Right lung (tissue), 10 donors: ENCODE measurements at places on chromosomes 2 and 18. TPM values are rescaled to one million over a fixed set of nuclear protein-coding genes. Genes with fewer than 3 reads are reported as not detected.

IKZF2 gene
- polyA plus RNA-seq, result 14.7 TPM

GRCh38 chr18:33135951-33136660 is 304.4 kb downstream of the CCDC178 start:
- no peak for DNase-seq

TMEM200C gene
- 3.2 TPM for polyA plus RNA-seq

RAB17 gene
- 15.0 TPM for polyA plus RNA-seq

- DNase-seq, result no peak
These were observed 47.1 kb downstream of the PLCL1 start for GRCh38 chr2:197851451-197851850.

GRCh38 chr2:204863336-204863735 is 318.1 kb downstream of the PARD3B start:
- no peak for DNase-seq

RNF181 gene
- 104 TPM for polyA plus RNA-seq

HOXD1 gene
- polyA plus RNA-seq, result 1.4 TPM

ALKAL2 gene
- 9.1 TPM for polyA plus RNA-seq

DNA sequence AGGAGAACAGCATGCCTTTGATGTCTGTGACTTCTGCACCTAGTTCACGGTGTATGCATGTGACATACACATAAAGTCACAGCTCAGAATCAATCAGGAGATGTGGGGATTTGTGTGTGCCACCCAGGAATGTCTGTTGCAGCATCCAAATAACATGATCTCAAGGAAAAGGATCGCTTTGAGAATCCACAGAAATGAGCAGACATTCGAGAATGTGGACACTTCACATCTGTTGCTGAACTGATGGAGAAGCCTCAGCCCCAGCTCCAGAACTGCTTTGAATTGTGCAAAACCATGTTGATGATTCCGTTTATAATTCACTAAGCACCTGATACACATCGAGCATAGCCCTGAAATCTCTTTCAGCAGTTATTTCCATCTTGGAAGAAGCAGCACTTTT is 208.6 kb downstream of the CMPK2 start:
- no peak for DNase-seq

GRCh38 chr2:45171136-45171501 is 161.9 kb upstream of the SIX2 start:
- no peak for DNase-seq

- peak; percentile 42 for DNase-seq
These were observed 32.8 kb upstream of the IL1B start for GRCh38 chr2:112869258-112869842.

GRCh38 chr2:2742726-2743125 is 411.7 kb upstream of the MYT1L start:
- no peak for DNase-seq

GRCh38 chr18:79962311-79962710 is 2.1 kb upstream of the HSBP1L1 start:
- DNase-seq, result no peak
